ENCODE measurements at places on chromosomes 16 and 17.

GRCh38 chr16:17258848-17259713 is 211.7 kb downstream of the XYLT1 start:
- no peak for DNase-seq

GRCh38 chr17:50863221-50863843 is 2.8 kb downstream of the TOB1 start:
- peak; percentile 61 for DNase-seq

GRCh38 chr16:25897702-25898101 is 205.9 kb downstream of the HS3ST4 start:
- DNase-seq = no peak

DNA sequence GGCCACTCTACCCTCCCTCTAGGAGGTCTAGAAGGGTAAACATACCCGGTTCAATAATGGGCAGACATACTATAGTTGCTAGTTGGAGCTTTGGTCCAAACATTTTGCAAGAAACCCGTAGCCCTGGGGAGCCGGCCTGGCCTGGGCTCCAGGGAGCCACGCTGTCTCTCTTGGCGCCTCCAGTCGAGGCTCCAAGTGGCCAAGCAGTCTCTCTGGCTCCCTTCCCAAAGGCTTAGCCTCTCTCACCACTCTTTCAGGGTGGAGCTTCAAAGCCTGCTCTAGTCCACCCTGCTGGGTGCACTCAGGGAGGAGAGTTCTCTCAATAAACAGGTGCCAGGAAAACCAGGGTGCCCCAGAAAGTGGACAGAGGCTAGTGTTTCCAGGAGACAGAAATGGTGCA is 32.2 kb downstream of the RCVRN start:
- DNase-seq = no peak

DNA sequence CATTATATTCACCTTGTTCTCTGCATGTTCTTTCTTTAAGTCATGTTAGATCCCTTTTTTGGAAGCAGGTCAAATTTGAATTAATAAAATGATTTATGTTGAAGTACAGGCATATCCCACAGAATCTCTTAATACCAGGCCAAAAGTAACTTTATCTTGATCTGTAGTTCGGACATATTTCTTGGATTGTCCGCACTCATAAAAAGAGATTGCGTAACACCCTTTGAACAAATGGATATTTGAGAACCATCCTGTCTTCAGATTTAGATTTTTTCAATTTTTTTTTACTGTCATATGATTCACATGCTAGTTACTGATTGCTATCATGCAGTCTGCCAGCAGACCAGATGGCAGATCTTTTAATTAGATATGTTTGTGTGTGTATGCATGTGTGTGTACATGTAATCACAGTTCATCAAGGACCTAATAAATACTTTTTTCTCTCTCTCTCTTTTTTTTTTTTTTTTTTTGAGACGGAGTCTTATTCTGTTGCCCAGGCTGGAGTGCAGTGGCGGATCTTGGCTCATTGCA is 352.6 kb downstream of the WWOX start:
- no peak for DNase-seq

DNA sequence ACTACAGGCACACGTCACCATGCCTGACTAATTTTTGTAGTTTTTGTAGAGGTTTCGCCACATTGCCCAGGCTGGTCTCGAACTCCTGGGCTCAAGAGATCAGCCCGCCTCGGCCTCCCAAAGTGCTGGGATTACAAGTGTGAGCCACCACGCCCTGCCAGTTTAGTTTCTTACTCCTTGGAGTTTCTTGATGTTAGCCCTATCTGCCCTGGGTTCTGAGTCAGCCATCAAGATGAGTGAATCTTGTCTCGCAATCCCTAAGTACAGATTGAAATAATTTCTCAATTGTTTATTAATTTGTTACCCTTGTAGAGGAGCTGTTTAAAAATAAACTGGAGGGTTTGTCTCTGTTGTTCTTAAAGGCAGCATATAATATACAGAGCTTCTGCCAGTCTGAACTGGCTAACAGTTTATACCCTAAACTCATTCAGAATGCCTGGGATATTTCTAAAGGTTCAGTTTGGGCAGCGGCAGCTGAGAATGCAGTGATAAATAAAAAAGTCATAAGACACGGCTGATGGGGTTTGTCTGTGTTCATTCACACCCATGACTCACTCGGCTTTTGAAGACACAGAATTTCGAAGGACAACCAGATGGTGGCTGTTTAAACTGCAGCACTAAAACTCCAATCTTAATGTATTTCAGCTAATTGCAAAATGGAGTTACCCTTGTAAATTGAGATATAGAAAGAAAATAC is 39.6 kb downstream of the GPRC5B start:
- DNase-seq = no peak

Data from activated naive CD4-positive, alpha-beta T cell treated with anti-CD3 and anti-CD28 coated beads, Interleukin-2, amount 10 ng/mL, durations not matched to agents 7 days and 5 days (primary cell).